ENCODE measurements at places on chromosomes 6 and 20. TPM values are rescaled to one million over a fixed set of nuclear protein-coding genes. Genes with fewer than 3 reads are reported as not detected.

GRCh38 chr20:53896647-53897046 is 173.7 kb downstream of the BCAS1 start:
- no peak for DNase-seq

- DNase-seq: no peak
Observed at GRCh38 chr6:122653094-122653493, 42.9 kb downstream of the PKIB start.

DNA sequence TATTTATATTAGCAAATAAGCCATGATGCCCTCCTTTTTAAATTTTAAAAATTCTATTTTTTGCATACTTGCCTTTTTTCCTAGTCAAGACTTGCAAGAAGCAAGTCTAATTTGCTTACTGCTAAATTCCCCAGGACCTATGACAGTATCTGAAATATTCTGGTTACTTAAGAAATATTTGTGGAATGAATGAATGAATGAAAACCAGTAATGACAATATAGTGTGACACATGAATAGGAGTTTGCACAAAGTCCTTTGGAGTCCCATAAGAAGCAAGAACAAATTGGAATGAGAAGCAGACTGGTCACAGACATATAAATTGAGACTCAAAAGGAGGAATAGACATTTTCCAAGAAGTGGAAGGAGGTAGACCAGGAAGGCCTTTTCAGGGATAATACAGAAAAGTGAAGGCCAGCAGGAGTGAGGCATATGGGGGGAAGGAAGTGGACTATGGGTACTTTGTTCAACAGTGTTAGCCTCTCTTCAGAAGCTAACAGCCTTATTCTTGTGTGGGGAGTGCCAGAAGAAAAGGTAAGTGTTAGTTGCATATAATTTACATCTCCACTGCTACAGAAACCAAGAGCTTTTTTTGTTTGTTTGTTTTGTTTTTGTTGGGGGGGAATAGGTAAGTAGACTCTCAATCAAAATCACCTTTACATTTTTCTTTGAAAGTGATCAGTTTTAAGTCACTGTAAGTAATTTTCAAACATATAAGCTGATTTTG is 93.6 kb upstream of the FAM184A start:
- DNase-seq: no peak

The PM20D2 gene
- total RNA-seq: 27.5 TPM

The CRISP2 gene
- total RNA-seq: not detected

The PSORS1C2 gene
- not detected for total RNA-seq

Measured in activated naive CD8-positive, alpha-beta T cell treated with anti-CD3 and anti-CD28 coated beads for 36 hours (primary cell).